GM13977 (cell line): ENCODE measurements at places on chromosomes 2 and 18.

DNA sequence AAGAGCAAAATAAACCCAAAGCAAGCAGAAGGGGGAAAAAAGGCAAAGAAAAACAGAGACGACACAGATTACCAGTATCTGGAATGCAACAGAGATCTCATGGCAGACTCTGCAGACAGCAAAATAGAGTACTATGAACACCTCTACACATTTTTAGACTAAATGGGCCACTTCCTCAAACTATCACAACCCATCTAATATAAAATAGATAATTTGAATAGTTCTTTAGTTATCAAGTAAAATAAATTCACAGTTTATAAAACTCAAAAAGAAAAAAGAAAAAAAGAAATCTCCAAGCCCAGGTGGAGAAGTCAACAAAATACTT is 16.6 kb downstream of the SESTD1 start:
- DNase-seq: no peak

DNA sequence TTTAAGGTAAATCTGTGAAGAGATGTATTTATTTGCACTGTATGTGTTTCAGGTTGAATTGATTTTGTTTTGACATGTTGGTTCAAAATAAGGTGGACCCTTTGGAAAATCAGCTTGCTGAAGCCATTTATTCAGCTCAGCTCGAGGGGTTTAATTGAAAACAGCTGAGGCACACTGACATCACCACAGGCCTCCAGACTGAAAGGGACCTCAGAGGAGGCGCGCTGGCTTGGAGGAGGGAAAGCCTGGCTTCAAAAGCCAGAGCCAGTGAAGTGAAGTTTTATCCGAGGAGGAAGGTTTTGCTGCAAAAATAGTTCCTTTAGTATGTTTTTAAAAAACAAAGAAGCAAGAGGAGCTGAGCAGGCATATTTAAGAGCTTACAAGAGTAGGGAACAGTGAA is 26.9 kb upstream of the DNMT3A start:
- DNase-seq: no peak

- DNase-seq: no peak
These were observed 3.4 kb downstream of the CASP8 start for GRCh38 chr2:201263779-201264178.

DNA sequence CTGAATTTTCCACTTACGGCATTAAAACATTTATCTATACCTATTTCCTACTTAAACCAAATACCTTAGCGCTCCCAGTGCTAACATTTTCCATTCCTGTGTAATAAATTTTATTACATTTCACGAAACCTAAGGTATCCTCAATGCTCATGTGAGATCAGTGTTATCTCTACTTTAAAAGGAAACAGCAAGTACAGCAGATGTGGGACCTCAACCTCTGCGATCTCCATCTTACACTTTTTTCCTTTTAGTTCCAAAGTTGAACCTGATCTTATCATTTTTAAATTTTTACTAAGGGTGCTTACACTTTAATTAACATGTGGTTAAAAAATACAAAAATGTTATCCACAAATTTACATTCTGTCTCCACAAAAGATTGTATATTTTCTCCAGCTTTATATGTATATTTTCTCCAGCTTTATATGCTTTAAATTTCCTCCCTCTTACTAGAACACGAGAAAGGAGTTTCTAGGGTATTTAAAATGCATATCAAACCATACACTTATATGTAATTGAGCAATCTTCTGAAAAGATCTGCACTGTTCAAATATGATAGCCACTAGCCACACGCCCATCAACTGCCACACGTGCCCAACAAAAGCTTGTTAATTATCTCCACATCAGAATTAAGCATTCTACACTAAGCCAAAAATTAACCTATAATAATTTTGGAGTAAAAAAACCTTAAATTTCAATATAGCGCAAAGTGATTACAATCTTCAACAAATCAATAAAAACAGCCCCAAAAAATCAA is 38.1 kb downstream of the MBOAT2 start:
- DNase-seq: no peak

- no peak for DNase-seq
These were observed 701.6 kb downstream of the SATB2 start for GRCh38 chr2:198756166-198756565.

GRCh38 chr2:201358684-201359083 is 1.5 kb upstream of the FLACC1 start:
- no peak for DNase-seq

DNA sequence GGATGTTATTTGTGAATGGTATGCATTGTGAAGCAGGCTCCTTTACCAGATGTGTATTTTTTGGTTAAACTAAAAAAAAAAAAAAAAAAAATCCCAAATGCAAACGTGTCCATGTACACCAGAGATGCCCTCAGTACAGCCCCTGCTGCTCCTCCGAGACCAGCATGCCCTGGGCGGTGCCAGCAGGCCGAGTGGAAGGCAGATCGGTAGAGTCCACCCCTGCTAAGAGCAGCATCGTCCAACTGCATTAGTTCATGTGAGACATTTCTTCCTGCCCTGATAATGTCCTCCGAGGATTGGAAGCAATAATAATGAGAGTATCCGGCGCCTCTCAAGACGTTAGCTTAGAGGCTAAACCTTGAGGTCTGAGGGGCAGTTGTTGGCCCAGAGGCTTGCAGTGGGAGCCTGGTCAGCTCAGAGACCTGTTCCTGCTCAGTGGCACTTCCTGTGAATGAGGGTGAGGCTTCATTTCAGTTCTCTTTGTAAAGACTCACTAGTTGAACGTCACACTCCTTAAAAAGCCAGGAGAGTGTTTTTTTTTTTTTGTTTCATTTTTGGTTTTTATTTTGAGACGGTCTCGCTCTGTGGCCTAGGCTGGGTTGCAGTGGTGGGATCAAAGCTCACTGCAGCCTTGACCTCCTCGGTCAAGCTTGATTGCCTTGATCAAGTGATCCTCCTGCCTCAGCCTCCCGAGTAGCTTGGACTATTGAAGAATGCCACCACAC is 5.6 kb downstream of the SLC66A3 start:
- peak; percentile 79 for DNase-seq

DNA sequence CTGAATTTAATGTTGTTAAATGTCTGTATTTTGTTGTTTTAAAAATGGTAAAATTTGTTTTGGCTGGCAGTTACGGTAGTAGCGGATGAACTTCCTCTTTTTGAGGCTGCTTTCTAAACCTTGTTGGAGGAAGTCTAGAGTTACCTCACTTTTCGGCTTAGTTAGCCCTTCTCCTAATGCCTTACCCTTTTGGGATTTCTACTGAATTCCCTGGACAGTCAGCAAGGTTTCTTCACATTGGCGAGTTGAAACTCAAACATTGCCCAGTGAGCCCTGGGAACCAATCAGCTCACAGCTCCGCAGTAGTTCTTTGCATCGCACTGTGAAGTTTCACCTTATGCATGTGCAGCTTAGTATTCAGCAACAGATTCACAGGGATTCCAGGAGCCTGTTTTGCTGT is 55.2 kb downstream of the TMEM247 start:
- DNase-seq: peak; percentile 44

DNA sequence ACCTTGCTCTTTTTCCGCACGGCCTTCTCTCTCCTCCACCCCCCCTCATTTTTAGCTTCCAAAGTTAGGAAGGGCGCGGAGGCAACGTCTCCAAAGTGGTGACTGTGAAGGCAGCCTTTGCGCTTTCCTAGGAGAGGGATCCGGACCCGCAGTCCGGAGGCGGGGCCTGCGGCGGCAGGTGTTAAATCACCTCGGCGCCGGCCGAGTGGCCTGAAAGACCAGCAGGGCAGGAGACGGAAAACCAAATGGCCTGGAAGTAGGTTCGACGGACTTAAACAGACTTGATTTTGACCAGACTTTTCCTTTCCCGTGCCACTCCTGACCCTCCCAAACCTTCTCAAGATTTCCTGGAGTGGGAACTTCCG is 615 bp downstream of the GORASP2 start:
- DNase-seq: peak; percentile 53

DNA sequence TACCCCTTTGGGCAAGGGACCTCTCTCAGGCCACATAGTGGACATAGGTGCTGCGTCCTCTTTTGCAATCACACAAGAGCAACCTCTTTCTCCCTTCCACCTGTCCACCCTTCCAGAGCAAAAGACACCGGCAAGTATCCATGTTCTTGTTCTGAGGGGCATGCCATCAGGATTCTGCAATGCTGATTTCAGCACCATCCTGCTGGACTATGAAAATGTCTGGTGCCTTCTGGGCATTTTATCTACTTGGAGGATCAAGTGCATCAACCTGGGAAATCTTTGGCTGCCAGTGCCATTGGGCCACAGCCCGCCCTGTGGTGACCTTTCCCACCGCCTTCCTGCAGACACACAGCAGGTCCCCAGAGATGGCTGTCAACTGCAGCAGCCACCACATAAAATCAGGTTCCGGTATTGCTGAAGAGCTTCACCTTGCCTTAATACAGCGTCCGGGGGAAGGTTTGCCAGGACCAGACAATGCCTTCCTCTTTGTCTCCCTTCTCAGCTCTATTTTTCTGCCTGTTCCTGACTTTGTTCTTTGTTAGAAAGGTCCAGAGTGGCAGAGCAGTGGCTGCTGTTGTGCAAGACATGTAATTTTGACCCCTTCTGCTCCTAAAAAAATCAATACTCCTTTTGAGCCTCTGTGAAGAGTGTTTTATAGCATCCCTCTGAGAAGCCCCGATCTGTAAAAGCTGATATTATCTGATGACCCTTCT is 18.5 kb upstream of the BOD1L2 start:
- DNase-seq: no peak

DNA sequence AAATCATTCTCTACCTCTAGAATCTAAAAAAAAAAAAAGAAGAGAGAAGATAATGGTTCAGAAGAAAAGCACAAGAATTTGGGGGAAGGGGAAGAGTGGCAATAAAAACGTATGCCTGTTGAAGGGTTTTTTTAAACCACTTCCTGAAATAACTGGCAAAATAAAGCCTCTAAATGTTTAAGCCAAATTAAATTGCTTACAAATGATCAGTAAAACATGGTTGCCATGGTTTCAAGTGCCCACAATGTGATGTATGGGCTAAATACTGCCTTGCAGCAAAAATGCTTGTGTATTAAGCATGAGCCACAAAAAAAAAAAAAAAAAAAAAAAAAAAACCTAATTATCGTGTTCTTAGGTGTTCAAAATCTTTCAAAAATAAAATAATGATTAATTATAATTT is 60.8 kb downstream of the RBM43 start:
- DNase-seq: no peak

- no peak for DNase-seq
These were observed 85.9 kb downstream of the SKA1 start for GRCh38 chr18:50460716-50461115.

GRCh38 chr2:70936979-70937811 is 1.5 kb downstream of the ATP6V1B1 start:
- DNase-seq: no peak

DNA sequence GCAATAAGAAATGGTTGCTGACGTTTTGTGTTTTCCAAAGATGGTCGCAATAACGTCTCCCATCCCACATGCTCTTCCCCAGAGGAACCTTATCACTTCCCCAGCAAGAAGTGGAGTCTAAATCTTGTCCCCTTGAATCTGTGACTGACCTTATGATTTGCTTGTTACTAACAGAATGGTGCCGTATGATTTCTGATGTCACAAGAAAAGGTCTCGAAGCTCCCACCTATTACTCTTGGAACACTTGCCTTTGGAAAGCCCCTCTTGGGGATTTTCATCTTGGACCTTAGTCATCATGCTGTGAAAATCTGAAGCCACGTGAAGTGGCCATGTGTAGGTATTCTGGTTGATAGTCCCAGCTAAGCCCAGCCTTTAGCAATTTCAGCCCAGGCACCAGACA is 86.2 kb upstream of the GLS start:
- DNase-seq: no peak

- DNase-seq: no peak
These were observed 30.0 kb upstream of the KLHL29 start for GRCh38 chr2:23355001-23355400.

- no peak for DNase-seq
These were observed 196.3 kb downstream of the CTIF start for GRCh38 chr18:48735080-48735676.

- no peak for DNase-seq
These were observed 131.0 kb downstream of the ZAP70 start for GRCh38 chr2:97844311-97844859.

DNA sequence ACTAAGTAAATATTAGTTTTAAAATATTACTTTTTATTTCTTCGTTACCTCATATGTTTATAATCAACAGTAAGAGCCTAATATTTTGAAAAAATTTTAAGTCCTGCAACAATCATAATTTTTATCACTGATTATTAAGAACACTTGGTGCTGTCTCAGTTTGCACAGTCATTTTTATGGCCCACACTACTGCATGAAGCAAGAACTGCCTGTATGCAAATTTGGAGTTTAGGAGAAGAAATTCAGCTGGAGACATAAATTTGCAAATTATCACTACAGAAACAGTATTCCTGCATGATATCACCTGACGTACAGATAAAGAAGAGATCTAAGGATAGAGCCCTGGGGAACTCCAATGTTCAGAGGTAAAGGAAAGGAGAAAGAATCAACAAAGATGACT is 144.1 kb upstream of the RBBP8 start:
- no peak for DNase-seq

GRCh38 chr2:27803046-27803445 is 31.5 kb downstream of the MRPL33 start:
- no peak for DNase-seq

DNA sequence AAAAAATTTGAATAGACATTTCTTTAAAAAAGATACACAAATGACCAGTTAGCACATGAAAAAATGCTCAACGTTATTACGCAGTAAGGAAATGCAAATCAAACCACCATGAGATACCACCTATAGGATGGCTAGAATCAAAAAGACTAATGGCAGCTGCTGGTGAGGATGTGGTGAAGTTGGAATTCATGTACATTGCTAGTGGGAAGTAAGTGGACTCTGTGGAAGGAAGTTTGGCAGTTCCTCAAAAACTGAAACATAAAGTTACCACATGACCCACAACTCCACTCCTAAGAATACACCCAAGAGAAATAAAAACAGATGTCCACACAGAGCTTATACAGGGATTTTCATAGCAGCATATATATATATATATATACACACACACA is 51.2 kb downstream of the MBP start:
- no peak for DNase-seq

DNA sequence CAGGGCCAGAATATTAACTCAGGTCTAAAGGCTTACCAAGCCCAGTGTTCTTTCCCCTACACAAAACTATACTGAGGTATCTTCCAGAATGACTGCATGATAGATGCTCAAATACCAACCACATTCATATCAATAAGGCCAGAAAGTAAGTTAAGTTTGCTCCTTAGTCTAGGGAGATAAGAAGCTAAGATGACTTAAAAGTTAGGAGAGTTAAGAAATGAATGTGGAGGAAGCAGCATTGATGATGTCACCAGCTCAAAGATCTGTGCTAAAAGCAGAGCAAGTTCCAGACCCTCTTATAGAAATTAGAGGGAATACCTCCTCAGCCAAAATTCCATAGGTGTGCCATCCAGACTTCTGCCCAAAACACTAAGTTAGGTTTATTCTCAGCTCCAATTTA is 6.1 kb downstream of the PPP4R1 start:
- DNase-seq: no peak

- no peak for DNase-seq
These were observed 16.0 kb downstream of the CTIF start for GRCh38 chr18:48554610-48555400.

- DNase-seq: no peak
These were observed 32.4 kb downstream of the HS1BP3 start for GRCh38 chr2:20618468-20618885.
